ENCODE measurements at places on chromosomes 2 and 18.

- DNase-seq, result no peak
These were observed 491.9 kb downstream of the NR4A2 start for GRCh38 chr2:155840661-155841060.

DNA sequence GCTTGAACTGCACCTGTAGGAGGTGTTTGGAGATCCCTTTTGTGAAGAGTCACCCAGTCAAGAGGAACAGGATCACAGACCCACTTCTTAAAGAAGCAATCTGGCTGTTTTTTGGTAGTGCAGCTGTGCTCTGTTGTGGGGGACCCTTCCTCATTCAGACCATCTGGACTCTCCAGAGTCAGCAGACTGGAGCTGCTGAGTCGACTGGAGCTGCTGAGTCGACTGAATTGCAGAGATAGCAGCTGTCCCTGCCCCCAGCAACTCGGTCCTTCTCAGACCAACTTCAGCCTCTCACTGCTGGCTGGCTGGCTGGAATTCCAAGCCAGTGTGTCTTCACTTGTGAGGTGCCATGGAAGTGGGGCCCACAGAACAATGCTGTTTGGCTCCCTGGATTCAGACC, 56.8 kb downstream of the GTF3C3 start:
- no peak for DNase-seq

DNA sequence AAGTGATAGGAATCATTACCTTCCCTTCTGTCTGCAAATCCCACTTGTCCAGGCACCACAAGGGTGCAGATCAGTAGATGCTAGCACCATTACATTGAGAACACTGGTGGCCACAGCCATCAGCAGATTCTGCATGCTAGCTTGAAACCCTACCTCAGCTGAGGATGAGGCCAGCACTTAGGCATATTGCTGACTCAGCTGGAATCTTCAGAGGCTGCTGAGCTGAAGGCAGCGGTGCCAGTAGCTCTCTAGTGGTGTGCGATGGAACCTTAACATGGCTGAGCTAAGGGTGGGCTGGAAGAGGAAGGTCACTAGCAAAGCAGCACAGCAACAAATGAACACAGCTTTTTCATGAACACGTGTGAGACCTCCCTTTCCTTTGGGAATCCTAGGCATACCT, 19.0 kb upstream of the CPO start:
- DNase-seq, result no peak

GRCh38 chr2:105439141-105439540, 40.3 kb upstream of the FHL2 start:
- no peak for DNase-seq

DNA sequence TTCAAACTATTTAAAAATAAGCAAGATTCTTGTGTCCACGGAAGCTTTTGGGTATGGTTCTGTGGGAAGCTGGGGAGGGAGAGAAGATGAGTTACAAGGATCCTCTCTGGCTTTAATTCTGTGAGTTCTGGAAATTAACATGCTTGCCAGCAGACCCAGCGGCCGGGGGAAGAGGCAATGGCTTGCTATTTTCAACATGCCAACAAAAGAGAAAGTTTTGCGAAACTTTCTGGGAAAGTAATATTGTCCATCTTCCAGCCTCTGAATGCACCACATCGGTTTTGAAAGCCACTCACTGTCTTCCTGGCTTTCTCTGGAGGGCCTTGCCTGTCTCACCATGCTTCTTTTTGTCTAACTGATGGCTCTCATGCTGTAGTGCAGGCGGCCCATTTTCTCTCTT, 85.7 kb downstream of the EN1 start:
- DNase-seq, result no peak

- DNase-seq, result no peak
These were observed 130.0 kb downstream of the MBD2 start for GRCh38 chr18:54094474-54094873.

DNA sequence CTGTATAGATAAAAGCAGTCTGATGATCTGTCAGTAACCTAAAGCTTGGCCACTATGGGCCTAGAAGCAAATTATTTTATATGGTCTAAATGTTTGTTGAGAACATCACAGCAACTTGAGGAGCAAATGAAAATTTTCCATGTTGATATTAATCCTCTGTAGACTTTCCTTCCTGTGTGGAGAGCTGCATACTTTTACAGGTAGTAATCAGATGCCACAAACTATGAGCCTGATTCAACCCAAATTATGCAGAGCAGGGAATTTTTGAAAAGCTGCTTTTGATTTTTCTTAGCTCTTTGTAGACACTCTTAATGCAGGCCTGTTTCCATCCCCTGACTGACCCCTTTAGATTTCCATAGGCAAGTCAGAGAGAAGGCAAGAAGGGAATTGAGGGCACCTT, 17.3 kb downstream of the PAX3 start:
- no peak for DNase-seq

- no peak for DNase-seq
These were observed 289.6 kb downstream of the SOCS6 start for GRCh38 chr18:70578480-70578879.

DNA sequence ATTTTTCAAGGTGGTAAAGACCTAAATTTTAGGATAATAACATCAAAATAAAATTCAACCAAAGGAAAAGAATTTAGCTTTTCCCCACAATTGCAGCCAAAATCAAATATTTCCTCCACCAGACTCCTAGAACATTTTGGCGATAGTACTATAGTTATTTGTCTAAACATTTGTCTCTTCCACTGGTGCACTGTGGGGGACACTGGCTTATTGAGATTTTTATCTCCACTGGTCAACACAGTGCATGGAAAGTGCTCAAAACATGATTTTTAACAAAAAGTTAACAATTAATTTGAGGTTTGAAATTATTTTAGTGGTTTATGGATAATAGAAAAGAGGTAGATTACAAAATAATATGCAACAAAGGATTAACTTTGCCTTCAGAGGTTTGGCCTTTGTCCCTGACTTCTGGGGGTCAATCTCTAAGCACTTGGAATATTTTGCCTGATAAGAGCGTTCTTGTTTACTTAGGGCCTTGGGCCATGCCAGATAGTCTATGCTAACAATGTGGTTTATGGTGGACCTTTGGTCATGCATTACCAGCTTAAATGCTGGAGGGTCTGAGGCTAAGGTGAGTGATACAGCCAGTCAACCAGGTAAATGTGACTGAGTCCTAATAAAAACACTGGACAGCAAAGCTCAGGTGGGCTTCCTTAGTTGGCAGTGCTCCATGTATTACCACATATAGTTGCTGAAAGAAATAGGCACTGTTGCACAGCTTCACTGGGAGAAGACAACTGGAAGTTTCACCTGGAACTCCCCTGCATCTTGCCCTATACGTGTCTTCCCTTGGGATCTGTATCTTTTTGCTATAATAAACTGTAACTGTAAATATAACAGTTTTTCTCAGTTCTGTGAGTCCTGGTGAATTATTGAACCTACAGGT, 67.2 kb upstream of the SATB2 start:
- no peak for DNase-seq

DNA sequence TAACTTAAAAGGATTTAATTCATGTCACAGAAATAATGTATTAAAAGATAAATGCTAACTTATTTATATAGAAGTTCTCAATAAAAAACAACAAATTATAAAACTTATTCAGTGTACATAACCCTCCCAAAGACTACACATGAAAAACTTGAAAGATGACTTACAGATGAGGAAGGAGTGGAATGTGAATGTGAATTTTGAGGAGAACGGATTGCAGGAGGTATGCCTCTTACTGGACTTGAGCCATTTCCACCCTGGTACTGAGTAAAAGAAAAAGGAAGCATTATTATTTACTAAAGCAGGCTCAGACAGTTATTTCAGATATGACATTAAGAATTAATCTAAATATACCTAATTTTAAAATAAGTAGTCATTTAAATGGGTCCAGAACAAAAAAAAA, 104.4 kb downstream of the TLK1 start:
- no peak for DNase-seq

DNA sequence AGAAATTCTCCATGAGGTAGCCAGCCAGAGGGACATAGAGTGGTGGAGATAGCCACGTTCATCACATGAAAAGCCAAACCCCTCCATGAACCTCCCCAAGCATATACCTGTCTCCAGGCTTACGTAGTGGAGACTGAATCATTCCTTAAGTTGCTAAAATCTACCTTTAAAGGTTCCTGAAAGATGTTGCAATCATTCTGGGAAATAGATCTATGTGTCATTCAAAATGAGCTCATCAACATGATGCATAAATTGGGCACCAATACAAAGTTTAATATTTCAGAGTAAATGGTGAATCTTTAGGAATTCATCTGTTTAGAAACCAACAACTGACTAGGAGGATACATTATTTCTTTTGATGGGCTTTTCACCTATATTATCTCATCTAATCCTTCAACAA, 362.6 kb upstream of the ID2 start:
- DNase-seq, result no peak

DNA sequence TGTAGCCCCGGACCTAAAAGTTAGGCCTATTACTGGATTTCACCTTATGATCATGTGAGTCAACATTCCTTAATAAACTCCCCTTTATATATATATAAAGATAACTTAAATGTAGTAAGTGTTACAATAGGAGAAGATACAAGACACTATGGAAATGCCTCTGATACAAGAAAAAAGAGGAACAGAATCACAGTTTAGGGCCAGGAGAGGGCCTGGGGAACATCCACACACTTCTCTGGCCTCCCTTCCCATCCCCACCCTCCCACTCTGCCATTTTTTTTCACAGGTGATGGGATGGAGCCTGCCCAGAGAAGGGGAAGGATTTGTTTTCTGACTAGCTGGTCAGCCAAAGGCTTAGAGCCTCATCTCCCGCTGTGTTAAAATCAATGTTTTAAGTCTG, 6.4 kb downstream of the CDC42EP3 start:
- DNase-seq, result no peak

DNA sequence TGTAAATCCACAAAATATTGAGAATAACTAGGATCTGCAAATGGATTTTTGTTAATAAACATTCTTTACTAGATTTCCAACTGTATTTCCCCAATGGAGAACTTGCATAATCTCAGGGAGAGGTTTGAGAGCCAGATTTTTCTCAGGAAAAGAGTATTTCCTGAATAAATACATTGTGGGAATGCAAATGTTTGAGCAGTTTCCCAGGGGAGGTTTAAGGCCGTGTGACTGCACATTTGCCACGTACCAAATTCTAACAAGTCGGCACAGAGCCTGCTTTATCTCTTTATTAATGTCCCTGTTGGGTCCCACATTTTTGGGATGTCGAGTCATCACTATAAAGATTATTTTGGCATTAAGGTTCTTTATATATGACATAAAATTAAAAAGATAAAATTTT, 27.0 kb downstream of the TFPI start:
- DNase-seq, result no peak

DNA sequence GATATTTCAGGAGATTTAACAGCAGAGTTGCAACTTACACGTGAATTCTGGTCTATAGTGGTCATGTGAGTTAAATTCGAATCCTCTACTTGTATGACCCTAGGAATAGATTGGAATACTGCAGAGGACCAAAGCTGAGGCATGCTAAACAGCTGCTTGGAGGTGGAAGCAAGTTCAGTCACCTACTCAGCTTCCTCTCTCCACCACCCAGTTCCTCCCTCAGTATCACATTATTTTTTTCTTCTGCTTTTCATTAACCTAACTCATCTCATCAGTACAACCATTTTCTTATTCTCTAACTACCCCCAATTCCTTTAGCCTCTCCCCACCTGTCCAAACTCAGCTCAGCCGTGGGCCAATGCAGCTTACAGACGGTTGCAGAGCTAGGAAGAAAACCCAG, 385.5 kb downstream of the SETBP1 start:
- DNase-seq, result no peak

- DNase-seq, result no peak
These were observed 48.0 kb downstream of the RAB12 start for GRCh38 chr18:8657050-8657820.

DNA sequence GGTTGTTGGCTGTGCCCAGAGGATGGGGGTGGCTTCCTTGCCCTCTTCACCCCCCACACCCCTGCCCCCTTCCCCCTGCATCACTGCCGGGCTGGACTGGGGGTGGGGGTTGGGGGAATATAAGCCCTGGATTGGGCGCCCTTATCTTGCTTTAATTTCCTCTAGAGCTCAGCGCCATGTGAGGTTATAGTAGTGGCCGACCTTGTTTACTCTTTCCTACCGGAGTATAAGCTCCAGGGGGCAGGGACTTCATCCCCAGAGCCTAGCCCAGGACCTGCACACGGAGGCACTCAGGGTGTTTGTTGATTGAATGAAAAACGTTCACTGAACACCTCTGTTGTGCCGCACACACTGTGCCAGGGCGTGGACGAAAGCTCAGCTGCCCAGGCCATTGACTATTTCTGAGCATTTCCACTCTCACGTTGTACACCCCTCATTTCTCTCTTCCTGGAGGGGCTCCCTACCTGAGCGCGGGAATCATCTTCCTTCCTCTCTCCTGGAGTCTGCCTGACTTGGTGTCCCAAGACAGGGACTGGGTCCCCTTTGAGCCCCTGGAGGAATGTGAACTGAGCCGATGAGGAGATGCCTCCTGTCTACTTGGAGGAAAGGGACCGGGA, 9.3 kb upstream of the SPATA3 start:
- DNase-seq, result no peak

GRCh38 chr2:180583441-180584140, 396.8 kb upstream of the UBE2E3 start:
- no peak for DNase-seq

- no peak for DNase-seq
These were observed 129.5 kb downstream of the MTCL1 start for GRCh38 chr18:8834881-8835280.

- DNase-seq, result no peak
These were observed 8.6 kb upstream of the FAHD2A start for GRCh38 chr2:95393901-95394300.

- peak; percentile 87 for DNase-seq
These were observed 32.8 kb downstream of the TTC32 start for GRCh38 chr2:19868701-19869580.

DNA sequence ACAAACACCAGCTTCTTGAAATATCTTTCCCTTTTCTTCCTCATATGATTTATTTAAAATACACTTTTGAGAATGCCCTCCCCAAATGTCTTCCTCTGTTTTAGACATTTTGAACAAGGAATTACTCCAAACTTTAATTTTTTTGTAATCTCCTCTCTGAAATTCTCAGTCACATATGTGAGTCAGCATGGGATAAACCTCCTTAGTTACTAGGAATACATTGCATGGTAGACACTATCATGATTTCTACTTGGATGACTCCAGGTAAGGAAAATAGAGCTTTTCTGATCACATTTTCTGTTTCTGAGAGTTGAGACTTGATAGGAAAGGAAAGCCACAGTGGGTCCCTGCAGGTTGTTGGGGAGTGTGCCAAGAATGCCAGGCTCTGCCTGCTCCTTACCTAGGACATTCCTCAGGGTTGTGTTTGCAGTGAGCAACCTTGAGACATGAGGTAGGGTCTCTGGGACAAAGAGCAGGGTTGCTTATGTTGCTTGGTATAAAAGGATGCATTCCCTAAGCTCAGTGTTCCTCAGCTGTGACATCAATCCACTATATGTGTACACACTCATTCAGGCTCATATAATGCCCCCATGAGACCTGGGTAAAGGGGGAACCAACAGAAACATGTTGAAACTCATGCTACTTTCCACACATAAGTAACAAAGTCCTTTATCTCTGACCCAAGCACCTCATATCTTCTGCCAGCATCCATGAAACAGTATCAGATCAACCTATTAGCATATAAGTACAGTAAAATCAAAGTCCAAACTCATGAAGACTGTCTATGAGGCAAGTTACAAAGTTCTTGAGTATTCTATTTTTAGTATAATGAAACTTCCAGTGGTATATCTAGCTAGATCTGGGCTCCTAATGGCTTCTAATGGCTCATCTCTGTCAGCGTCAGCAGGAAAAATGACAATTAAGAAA, 112.8 kb upstream of the SCN1A start:
- DNase-seq, result no peak
